ENCODE measurements at places on chromosomes 4 and X.
A peak's percentile ranks its signal among the peaks of the same experiment; 100 is the strongest.

DNA sequence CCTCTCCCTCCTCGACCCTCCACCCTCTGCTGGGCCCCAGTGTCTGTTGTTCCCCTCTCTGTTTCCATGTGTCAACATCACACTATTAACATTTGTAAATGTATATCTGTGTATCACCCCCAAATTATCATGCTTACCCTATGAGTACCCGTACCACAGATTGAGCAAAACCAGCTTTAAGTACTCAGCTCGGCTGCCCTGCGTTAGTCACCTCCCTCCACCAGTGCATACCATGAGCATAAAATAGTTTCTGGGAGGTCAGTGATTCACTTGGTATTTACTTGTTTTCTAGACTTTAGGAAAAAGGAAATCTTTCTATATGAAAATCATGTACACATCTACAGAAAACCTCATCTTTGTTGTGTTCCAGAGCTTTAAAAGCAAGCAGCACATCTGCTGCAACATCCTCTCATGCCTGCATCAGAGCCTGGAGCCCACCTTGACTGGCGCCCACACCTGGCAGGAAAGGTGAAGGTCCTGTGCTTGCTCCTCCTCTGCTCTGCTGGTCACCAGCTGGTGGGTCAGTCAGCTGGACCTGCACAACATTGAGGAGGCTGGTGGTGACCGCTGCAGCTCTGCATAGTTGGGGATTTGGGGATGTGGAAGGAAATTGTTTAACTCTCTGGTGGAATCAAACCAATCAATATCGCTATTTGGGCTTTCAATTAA is 214.4 kb upstream of the KLF3 start:
- DNase-seq: no peak

DNA sequence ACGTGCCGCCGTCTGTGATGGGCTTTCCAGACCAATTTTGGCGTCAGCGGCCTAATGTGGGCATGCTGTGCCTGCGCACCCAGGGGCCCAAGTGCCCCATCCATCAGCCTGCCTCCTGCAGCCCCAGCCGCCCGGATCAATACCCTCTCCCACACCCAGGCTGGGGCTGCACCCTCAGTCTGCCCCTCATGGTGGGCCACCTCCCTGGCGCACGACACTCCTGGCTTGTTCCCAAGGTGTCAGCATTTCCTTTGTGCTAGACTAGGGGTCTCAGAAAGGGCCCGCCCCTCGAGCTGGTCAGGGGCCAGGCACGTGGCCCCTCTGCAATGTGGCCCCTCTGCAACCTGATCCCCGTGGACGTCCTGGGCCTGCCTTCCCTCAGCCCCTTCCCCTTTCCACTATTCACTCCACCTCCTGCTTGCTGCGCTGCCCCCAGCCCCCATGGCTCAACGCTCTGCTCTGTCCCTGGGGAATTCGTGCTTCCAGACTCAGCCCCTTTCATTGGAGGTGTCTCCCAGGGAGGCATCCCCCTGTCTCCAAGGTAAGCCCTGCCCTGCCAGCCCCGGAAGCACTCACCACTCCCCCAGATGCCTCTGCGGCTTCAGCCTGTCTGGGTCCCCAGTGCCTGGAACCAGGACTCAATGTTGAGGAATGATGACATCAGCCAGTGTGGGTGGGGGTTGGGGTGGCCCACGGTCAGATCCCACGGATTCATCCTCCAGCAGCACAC is 130.8 kb downstream of the HMX1 start:
- DNase-seq: no peak

DNA sequence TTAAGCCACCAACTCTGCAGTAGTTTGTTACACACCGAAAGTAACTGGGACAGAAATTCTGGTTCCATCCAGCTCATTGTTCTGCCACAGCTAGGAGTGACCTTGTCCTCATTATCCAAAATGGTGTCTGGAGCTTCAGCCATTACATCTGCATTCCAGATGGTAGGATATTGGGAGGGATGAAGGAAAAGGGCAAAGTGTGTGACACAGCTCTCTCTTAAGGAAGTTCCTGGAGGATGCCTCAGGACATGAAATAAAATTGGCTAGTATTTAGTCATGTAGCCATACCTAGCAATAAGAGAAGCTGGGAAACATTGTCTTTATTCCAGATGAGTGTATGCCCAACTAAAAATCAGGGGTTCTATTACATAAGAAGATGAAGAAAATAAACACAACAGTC is 262.0 kb downstream of the BCOR start:
- no peak for DNase-seq

- DNase-seq: no peak
These were observed 220.1 kb downstream of the DLG3 start for GRCh38 chrX:70664726-70665125.

- DNase-seq: no peak
These were observed 30.6 kb downstream of the PTTG2 start for GRCh38 chr4:37990731-37991245.

GRCh38 chr4:73885574-73886267 is 16.5 kb downstream of the CXCL1 start:
- no peak for DNase-seq

DNA sequence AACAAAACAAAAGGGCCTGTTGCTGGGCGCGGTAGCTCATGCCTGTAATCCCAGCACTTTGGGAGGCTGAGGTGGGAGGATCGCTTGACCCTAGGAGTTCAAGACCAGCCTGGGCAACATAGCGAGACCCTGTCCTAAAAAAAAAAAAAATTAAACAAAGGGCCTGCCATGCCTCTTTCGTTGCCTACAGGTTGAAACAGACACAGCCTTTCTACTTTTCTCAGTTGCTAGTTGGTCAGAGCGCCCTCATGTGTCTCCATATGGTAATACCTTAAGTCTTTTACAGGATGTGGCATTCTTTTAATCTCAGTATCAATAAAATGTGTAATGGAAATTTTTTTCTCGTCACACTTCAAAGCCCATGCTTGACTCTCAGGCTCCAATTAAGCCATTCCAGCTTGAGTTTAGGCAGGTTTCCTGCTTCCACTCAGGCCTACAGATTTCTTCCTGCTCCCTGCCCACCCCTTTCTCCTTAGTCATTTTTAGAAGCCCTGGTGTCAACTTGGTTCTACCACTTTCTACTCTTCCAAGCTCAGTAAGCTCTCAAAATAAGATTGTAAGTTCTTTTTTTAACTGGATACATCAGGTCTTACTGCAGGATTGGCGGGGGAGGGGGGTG is 4.6 kb upstream of the SOWAHD start:
- peak; percentile 66 for DNase-seq

DNA sequence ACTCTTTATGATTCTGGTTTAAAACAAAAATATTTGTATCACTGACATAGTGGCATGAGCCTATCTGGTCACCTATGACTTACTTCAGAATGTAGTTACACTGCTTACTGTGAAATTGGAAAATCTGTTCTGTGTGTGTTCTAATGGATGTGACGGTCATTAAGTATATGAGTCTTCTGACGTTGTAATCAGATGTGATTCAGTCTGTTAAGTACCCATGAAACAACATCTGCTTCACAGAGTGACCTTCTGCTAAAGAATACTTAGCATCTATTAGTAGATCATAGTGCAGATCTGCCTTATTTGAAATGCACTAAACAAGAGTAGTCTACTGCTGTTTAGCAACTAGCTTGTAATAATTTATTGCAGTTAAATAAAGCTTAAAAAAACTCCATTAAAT is 317.1 kb downstream of the DCTD start:
- no peak for DNase-seq

DNA sequence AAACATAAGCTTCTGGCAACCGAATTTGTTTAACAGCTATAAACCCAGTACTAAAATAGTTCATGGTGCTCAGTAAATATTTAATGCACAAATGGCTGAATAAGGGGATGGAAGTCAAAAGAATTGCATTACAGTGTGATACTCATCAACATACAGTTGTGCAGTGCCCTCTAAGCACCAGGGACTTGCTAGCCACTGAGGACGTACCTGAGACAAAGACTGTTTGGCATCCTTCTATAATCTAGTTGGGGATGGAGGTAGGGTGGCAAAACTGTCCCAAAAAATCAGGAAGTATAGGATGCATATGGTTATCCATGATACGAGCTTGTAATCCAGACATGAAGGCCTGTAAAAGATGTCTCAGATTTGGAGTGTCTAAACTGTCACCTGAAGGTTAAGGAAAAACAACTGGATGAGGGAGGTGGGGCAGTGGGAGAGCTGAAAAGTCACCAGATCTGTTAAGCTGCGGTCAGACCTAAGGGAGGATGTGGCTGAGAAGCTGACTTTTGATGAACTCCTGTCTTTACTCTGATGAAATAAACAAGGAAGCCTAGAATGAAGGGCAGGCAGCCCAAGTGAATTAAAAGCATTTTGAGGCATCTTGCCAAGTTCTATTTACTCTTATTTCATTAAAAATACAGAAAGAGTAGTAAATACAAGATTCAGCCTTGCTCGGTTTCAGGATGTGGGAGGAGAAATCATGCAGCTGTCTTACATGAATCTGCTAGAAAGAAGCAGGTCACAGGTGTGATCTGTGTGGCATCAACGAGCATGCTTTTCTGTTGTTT is 12.0 kb upstream of the CD38 start:
- peak; percentile 40 for DNase-seq

DNA sequence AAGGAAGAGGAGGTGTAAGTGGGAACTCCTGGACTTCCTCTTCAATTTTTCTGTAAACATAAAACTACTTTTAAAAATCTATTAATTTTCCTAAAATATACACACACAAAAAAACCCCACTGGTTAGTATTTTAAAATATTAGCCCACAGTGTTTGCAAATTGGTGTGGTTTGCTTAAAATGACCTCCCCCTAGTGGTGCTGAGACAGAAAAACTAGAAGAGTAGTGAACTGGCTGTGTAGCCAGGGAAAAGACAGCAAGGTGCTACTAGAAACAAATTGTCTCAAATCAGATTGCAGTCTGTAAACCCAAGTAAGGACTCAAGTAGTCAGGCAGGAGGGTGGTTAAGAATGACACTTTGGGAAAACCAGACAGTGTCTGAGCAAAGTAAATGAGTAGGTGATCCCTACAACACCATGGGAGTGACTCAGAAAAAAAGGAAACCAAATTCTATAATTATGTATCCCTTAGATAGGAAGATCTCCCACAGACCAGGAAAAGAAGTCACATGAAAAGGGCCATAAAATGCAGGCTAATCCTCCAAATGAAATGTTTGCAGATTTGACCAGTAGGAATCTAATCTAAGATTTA is 26.0 kb downstream of the AMTN start:
- no peak for DNase-seq

DNA sequence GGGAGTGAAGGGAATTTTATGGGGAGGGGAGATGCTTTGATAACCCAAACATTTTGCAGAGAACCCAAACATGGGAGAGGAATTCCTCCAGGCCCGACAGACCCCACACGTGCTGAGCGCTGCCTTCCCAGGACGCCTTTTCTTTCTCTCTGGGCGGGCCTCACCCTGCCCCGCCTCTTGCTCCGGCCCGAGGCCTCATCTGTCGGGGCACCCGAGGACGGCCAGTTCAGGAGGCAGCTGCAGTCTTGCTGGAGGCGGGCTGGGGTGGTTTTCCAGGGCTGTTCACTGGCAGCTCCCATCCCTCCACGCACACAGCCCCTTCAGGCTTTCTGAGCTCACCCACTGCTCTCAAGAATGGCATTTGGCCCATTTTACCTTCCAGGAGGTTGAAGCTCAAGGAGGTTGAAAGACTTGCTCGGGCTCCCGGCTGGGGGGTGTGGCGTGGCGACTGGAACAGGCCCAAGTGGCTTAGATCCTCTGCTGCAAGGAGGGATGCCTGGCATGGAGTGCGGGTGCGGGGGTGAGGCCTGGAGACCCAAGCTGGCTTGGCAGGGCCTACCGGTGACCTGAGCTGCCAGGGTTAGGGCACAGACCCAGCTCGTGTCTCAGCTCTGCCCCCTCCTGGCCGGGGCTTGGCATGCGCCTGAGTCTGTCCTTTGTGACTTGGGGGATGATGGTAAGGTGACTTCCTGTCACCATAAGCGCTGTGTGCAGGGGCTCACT is 99.2 kb downstream of the PSAPL1 start:
- DNase-seq: peak; percentile 76

DNA sequence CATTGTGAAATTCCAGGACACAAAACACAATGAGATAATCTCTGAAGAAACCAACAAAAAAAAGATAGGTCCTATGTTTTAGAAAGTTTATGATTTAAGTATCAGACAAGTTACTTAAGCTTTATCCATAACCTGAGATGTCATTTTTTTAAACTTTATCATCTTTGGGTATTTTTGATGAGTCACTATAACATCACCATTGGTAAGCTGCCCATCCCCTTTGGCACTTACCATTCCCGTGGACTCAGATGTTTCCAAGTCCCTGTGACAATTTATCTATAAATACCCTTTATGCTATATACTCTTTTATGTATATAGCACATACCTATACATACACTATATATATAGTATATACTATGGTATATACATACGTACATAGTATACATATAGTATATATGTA is 198.9 kb upstream of the GEMIN8 start:
- no peak for DNase-seq

GRCh38 chr4:124970011-124970410 is 257.5 kb upstream of the ANKRD50 start:
- DNase-seq: no peak

GRCh38 chrX:153657161-153657560 is 10.2 kb downstream of the DUSP9 start:
- DNase-seq: no peak

DNA sequence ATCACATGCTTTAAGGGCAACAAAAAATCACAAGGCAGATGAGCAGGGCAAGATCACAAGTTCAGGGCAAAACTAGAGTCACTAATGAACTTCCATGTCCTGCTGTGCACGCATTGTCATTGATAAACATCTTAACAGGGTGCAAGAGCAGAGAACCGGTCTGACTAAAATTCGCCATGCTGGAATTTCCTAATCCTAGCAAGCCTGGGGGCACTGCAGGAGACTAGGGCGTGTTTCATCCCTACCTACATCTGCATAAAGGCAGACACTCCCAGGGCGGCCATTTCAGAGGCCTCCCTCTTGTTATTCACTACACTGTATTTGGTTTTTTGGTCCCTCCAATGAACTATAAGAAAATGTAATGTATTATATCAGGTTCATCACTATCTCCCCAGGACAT is 203.6 kb downstream of the ARHGEF9 start:
- no peak for DNase-seq

- DNase-seq: no peak
These were observed 7.5 kb upstream of the KLHL5 start for GRCh38 chr4:39054497-39054896.

DNA sequence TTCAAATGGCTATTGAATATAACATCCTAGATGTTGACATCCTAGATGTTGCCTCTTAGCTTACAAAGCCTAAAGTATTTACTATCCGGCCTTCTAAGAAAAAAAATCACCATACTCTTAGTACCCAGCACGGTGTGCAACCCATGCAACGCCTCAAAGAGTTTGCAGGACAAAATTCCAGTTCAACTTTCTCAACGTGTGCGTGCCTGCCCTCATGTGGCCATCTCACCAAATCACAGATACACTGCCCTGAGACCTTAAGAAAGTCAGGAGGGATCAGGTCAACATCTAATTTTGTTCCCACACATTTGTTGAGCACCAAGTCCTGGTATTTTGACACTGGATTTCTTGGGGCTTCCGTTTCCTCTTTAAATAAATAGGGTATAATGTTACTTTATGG is 68.3 kb downstream of the CRMP1 start:
- no peak for DNase-seq

GRCh38 chr4:146041139-146042004 is 102.7 kb upstream of the ZNF827 start:
- DNase-seq: no peak

- no peak for DNase-seq
These were observed 233.0 kb downstream of the DKK2 start for GRCh38 chr4:106803083-106803482.

- DNase-seq: no peak
These were observed 144.1 kb downstream of the SLC7A11 start for GRCh38 chr4:138097912-138098600.

GRCh38 chr4:128455480-128455879 is 167.9 kb upstream of the PGRMC2 start:
- DNase-seq: no peak

GRCh38 chr4:15682242-15683142 is 865 bp downstream of the FAM200B start:
- DNase-seq: no peak

All from effector memory CD8-positive, alpha-beta T cell (primary cell).